ENCODE measurements at places on chromosomes 5 and 9.

DNA sequence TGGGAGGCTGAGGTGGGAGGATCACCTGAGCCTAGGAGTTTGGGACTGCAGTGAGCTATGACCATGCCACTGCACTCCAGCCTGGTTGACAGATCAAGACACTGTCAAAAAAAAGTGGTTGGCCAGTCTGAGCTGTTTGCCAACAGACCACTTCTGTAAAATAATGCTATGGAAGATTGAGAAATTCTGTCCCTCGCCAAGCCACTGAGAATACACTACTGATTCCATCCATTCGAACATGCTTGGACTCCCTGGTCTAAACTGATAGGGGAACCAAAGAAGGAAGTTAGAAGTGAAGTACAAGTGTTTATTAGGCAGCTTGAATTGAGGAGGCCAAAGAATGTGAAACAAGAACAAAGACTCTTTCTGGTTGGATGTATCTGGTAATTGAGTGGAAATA, 27.2 kb downstream of the ENC1 start:
- no peak for DNase-seq

- peak; percentile 48 for DNase-seq
Observed at GRCh38 chr5:142014911-142015584, 2.2 kb upstream of the GNPDA1 start.

DNA sequence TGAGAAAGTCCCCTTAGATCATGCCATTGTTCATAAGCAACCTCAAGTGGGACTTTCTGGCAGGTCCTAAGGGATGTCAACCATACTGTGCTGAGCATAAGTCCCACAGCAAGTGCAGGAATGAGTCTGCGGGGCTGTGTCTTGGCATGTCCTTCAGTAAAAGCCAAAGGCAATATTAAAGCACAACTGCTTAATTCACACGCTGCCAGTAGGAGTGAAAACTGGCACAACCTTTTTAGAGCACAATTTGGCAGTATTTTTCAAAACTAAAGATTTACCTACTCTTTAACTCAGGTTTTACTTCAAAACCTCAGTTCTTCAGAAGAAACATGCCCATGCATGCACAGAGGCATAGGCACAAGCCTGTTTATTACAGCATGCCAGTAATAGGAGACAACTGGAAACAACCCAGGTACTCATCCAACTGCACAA, 24.4 kb upstream of the SMAD5 start:
- no peak for DNase-seq

DNA sequence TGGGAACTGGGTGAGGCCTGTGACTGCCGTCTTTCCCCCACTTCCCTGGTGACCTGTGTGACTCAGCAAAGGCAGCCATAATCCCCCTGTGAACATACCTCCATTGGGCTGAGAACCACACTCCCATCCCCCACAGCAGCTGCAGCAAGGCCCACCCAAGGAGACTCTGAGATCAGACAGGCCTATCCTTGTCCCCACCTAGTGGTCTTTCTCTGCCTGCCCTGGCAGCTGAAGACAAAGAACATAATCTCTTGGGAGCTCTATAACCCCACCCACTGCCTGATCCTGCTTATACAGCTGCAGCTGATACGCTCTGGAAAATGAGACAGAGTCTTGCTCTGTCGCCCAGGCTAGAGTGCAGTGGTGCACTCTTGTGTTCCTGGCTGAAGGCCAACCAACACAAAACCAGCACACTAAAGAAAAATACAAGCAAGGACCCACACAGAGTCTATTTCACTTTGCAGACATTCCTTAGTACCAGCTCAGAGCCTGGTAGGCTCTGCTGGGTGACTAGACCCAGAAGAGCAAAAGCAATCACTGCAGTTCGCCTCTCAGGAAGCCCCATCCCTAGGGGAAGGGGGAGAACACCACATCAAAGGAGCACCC, 106.7 kb downstream of the MCTP1 start:
- DNase-seq: no peak

DNA sequence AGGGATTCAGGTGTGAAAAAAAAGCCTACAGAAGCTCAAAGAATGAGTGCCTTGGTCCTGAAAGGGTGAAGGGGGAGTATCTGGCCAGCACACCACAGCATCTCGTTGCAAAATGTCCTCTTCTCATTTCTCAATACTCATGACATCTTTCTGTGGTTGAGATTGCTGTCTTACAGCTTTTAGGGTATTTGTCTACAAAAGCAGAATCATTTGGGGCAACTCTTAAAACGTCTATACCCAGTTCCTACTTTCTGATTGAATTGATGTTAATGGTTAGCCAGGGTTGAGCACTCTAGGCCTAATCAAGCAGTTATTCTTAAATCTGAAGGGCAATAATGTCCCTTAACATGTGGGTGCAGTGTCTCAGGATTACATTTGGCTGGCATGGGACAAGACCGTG, 21.2 kb upstream of the PCSK5 start:
- no peak for DNase-seq

DNA sequence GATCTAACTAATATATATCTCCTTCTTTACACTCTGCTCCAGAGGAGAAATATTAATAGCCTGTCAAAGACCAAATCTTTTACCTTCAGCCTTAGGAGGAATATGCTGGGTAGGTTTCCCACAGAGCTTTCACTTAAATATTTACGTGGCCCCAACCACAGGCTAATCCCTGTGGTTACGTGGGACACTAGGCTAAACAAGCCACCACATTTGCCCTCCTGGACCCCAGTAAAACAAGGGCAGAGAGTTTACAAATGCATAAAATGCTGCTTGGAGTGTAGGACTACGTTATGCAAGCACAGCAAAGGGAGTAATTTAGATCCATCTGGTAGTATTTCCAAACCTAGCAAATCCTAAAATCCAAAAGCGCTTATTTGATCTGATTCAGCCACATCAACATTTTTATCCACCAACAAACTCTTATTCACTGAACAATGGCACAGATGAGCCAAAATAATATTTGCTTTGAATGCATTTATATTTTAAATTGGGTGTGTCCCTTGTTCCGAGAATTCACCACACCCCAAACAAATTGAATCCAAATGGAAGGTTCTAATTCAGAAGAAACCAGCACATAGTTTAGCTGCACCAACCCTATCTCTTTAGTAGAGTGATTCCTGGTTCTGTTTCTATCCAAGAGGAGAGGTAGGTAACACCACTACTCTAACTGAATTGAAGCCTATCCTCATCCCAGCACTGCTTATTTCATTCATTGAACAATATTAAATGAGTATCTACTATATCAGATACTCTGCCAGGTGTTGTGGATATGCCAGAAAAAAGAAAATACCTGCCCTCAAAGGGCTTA, 179.0 kb downstream of the TSSK1B start:
- DNase-seq: no peak

- peak; percentile 80 for DNase-seq
Observed at GRCh38 chr9:127224178-127224882, 40.2 kb upstream of the GARNL3 start.

DNA sequence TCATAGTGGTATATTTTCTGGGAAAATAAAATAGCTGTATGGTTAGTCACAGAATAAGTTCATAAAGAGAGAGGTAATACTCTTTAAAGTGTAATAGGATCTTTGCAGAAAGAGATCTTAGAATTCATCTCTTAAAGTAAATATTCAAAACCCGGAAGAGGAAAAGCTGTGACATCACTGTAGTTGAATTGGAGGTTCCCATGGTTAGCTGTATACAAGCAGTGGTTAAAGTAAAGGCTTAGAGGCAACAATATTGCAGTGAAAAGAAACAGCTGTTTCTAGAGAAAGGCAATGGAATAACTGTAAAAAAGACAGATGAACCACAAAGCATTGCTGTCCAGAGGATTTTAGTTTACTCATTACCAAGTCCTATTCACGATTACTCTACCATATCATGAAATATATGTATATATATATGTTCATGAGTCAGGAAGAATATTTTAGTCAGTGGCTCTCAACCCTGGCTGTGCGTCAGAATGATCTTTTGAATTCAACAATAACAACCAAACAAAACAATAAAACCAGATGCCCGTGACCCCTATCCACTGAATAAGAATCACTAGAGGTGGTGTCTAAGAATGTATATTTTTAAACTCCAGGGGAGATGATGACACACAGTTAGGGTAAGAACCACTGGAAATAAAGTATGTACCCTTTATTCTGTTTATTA, 4.7 kb downstream of the ERCC6L2 start:
- DNase-seq: no peak

- no peak for DNase-seq
Observed at GRCh38 chr5:32597041-32597629, 11.8 kb downstream of the SUB1 start.

GRCh38 chr9:123772967-123773366, 157.0 kb downstream of the DENND1A start:
- DNase-seq: no peak

DNA sequence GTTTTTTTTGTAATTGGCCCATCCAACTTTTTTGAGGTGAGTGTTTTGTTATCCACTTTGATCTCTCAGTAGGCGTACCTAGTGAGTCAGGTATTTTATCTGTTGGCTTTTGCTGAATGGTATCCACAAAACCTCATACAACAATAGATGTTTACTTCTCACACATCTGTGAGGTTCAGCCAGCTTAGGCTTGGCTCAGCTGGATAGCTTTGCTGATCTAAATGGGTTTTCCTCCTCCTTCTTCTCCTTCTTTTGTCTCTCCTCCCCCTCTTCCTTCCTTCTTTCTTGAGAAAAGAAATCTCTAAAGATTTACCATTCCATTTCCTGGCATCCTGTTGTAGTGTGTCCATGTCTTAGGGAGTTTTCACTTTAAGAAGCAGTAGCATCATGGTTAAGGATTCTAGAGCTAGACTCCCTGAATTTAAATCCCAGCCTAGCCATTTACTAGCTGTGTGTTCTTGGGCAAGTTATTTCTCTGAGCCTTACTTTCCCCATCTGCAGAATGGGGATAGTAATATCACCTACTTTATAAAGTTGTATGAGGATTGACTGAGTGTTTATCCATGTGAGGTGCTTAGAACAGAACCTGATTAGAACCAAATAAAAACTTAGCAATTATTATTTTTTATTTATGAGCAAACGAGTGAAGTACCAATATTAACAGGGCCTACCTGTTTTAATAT, 126.3 kb downstream of the ARHGAP26 start:
- DNase-seq: no peak

DNA sequence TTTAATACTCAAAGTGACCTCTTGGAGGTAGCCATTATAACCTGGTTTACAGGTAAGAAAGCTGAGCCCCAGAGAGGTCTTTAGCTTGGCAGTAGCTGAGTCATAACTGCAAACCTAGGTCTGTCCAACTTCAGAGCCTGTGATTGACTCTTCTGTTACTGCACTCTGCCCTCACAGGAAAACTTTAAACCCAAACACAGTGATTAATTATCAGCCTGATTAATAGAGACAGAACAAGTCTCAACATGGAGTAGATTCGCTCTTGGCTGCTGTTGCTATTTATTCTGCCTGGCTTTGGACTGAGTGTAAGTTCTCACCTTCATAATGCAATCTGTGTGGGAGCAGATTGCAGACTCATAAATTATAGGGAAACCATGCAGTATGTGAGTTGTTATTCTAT, 27.4 kb upstream of the TXN start:
- DNase-seq: no peak

DNA sequence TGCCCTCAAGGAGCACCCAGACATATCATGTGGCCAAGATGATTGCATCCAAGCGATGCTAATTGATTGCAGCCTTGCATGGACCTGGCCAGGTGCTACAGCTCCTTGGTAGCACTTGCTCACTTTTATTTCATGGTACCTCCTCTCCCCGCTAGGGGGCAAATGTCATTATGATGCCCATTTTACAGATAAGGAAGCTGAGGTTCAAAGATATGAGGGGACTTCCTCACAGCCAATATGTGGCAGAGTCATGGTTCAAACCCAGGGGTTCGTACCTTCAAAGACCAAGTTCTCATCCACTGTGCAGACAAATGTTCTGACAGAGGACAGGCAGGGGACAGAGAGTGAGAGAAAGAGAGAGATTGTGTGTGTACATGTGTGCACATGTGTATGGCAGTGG, 21.9 kb upstream of the KCNMB1 start:
- DNase-seq: no peak

DNA sequence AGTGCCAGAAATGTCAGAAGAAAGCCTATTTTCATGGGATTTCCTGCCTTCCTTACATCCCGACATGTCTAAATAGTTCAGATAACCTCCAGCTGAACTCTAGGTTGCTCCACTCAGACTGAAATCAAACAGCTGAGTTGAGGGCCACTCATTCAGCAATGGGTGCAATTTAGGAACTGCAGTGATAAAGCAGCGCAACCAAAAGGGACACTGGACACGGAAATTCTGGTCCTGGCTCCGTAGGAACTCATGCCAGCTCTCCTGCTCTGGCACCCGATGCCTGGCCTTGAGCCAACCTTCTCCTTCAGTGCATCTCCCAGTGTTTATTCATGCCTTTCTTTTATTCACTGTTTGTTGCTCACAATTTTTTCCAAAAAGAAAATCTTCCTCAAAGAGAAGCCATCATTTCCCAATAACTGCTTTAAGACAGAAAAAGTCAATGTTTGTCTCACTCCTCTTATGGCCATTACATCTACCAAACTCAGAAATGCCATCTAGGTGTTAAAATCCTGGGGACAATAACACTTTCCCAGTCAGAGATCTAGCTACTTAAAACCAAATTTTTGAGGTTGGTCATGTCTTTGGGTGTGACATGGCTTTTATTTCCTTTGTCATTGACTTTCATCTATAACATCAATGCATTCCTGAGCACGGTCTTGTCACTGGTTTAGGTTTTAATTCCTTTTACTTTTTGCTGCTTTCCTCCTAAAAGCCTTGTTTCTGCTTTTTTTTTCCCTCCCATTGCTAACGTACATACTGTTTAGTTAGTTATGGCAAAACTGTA, 126.9 kb downstream of the PDE4D start:
- DNase-seq: no peak

- no peak for DNase-seq
Observed at GRCh38 chr5:50663636-50664035, 2.8 kb upstream of the PARP8 start.

DNA sequence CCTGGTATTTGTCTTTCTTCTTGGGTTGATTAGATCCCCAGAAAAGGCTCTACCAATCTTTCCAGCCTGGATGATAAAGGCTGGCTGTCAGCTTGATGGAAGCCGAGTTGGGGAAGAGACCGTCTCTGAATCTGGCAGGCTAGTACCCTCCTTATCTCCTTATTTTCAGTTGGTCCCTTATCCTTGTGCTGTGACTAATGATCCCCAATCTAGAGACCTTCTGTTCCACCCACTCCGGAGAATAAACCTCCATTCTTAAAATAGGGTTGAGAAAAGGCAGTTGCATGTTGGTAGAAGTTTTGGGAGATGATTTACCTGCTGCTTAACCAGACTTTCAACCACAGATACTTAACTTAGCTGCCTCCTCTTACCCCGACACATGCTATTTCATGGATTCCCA, 52.3 kb downstream of the PRKACG start:
- DNase-seq: no peak

- DNase-seq: no peak
Observed at GRCh38 chr5:178359738-178360137, 127.1 kb upstream of the PHYKPL start.

Data from effector CD4-positive, alpha-beta T cell (primary cell).